ENCODE measurements at places on chromosomes 5 and 9. TPM values are rescaled to one million over a fixed set of nuclear protein-coding genes. Genes with fewer than 3 reads are reported as not detected.

The PNPLA7 gene
- 9.8 TPM for total RNA-seq

The ZFP37 gene
- total RNA-seq, result 1.1 TPM

The AIF1L gene
- 22.2 TPM for total RNA-seq

The CKMT2 gene
- total RNA-seq, result 1,804 TPM

The AQP3 gene
- 16.3 TPM for total RNA-seq

The LAMC3 gene
- total RNA-seq, result 0.22 TPM

The C9 gene
- not detected for total RNA-seq

The SAPCD2 gene
- 0.22 TPM for total RNA-seq

The IL13 gene
- total RNA-seq, result not detected

The FCN2 gene
- not detected for total RNA-seq

The FBLL1 gene
- not detected for total RNA-seq

The MAMDC2 gene
- total RNA-seq, result 10.8 TPM
